Subcutaneous adipose tissue (tissue), 4 donors: ENCODE measurements at places on chromosomes 16 and 17. TPM values are rescaled to one million over a fixed set of nuclear protein-coding genes. Genes with fewer than 3 reads are reported as not detected.

Gene RNF112
- 1.3 TPM for total RNA-seq

Gene GRB7
- not detected for total RNA-seq

Gene HS3ST2
- total RNA-seq: 12.2 TPM

Gene SAMD14
- total RNA-seq: 0.34 TPM

Gene DUXB
- total RNA-seq: not detected

Gene NOD2
- 3.7 TPM for total RNA-seq

Gene SLC4A1
- total RNA-seq: 0.16 TPM
